ENCODE measurements at places on chromosomes 12 and 14. TPM values are rescaled to one million over a fixed set of nuclear protein-coding genes. Genes with fewer than 3 reads are reported as not detected.

The CNTN1 gene
- not detected for total RNA-seq

DNA sequence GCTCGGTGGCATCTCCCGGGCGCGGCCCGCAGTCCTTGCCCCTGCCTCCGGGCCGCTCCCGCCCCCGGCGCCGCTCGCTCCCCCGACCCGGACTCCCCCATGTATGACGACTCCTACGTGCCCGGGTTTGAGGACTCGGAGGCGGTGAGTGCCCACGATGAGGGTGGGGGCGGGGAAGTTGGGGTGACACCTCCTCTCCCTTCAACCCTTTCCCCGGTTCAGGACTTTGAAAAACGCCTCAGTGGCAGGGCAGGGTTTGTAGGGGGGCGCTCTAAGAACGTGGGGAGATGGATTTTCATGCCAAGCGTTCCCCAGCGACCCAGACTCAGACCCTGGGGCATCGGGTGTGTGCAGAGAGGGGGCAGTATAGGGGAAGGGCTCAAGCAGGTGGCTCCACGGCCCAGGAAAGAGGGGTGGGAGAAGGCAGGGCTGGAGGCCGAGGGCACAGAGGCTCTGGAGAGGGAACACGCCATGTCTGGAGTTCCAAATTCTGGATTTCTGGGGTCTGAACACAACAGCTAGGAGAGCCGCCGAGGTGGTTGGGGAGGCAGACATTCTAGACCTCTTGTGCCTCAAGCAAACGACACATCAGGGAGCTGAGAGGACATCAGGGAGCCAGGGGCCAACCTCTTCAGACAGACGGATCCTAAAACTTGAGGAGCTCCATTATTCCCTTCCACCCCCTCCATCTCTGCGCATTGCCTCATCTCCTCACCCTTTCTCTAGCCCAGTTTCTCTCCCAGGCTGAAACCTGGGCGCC lies 715 bp downstream of the CACNB3 start:
- DNase-seq: no peak
- no peak overlapping the region for H3K27ac ChIP-seq
- peaks cover 50% of the 10 kb centered on the region for H3K4me1 ChIP-seq
- H3K4me3 ChIP-seq: peak overlapping the region; percentile 82

- H3K27me3 ChIP-seq: no peaks in the 10 kb centered on the region
- DNase-seq: peak; percentile 47
- peaks cover 24% of the 10 kb centered on the region for H3K4me1 ChIP-seq
- no peaks in the 10 kb centered on the region for H3K36me3 ChIP-seq
- peak within 1 kb of the TSS; percentile 72 for H3K27ac ChIP-seq
- peak within 1 kb of the TSS; percentile 54 for H3K4me3 ChIP-seq
Measured at GRCh38 chr12:12349711-12350665, at the start of gene MANSC1. MANSC1 (minus strand) TSS chr12:12350242; CDS start chr12:12343314, 6,928 bp downstream.

GRCh38 chr14:91245029-91245428 lies 525 bp upstream of the GPR68 start:
- DNase-seq: peak; percentile 74
- no peaks in the 10 kb centered on the region for H3K27me3 ChIP-seq
- H3K27ac ChIP-seq: peak overlapping the region; percentile 97

- H3K36me3 ChIP-seq: peaks cover 61% of the 10 kb centered on the region
- DNase-seq: no peak
- no peak overlapping the region for H3K4me3 ChIP-seq
- no peak overlapping the region for H3K27ac ChIP-seq
Measured at GRCh38 chr14:22602862-22603261, 4.8 kb downstream of the ABHD4 start.
